ENCODE measurements at places on chromosomes 4 and X.

DNA sequence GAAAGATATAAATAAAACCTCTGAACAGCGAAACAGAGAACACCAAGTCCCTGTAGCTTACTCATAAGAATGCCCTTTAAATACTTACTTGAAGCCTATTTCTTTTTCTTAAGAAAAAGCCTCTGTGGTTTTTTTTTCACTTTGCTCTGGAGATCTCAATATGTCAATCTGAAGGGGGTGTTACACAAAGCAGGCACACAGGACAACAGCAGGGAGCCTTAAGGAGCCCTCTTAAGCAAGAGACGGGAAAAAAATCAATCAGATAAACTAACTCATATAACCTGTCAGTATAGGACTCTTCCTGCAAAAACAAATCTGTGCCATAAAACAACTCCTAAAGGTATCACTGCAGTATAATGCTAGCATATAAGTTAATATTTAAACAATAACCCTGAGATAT, 611.1 kb upstream of the ATOH1 start:
- DNase-seq: no peak

- no peak for DNase-seq
Observed at GRCh38 chr4:588351-588849, 12.3 kb upstream of the TMEM271 start.

DNA sequence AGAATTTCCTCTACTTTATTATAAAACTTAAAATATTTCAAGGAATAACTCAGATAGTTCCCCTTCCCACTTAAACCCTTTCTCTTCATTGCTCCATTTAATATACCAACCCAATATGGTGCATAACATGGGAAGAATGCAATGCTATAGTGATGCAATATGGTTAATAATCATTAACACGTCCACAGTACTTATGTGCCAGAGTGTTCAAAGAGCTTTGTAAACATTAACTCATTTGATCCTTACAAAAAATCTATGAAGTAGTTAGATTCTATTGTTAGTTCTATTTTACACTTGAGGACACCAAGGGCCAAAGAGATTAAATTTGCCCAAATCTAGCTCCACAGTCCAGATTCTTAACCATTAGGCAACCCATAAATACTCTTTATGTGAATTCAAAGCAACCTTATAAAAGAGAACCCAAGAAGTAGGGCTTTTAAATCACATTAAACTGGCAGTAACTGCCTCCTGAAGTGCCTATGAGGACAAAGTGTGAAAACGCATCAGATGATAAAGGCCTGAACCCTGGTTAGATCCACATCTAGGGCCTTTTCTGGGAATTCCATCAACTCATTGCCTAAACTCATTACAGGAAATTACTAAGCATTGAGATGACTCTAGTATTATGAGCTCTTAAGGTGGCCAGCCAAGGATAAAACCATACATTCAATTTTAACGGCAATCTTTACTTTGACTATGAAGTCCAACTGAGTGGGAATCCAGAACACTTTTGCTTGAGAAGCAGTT, 94.3 kb downstream of the AREG start:
- DNase-seq: no peak

GRCh38 chrX:19375546-19375945, 31.8 kb downstream of the PDHA1 start:
- DNase-seq: no peak

DNA sequence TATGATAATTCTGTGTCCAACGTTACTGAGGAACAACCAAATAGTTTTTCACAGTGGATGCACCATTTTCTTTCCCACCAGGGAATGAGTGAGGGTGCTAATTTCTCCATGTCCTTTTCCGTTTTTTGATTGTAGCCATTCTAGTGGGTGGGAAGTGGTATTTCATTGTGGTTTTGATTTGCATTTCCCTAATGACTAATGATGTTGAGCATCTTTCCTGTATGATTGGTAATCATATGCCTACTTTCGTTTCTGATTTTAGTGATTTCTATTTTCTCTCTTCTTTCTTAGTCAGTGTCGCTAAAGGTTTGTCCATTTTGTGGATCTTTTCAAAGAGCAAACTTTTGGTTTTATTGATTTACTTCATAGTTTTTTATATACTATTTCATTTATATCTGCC, 32.1 kb upstream of the TEX13D start:
- DNase-seq: no peak

GRCh38 chr4:41287852-41288251, 31.1 kb downstream of the UCHL1 start:
- no peak for DNase-seq

DNA sequence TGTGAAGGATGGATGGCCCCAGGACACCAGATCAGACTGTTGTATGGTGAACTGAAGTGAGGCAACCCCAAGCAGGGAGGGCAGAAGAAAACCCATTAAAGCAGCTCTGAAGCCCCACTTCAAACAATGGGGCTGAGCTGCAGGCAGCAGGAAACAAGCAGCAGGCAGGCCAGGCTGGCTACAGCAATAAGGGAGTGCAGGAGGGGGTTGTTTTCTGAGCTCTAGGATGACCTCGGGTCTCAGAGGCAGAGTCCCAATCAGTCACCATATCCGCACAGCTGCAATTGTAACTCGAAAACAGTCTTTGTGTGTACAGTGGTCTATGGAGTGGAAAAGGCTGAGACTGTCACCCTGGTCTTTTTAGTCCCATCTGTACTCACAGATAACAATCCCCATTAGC, 90.4 kb downstream of the COL4A6 start:
- DNase-seq: no peak

GRCh38 chr4:25451676-25452075, 74.6 kb downstream of the ANAPC4 start:
- DNase-seq: no peak

DNA sequence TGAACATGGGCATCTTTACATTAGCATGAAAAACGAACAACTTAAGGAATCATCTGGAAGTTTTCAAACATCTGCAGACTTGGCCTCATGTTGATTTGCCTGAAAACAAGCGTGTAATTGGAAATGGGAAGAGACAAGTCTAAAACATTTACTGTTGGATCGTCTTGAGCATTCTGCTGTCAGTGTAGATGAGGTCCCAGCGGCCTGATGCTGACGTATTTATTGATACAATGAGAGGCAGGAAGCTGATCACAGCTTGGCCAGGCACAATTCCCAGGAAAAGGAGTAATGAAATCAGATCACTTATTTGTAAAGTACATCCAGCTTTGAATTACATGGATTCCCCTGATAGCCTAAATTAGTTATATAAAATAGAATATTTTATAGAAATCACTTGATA, 210.6 kb downstream of the CLCN4 start:
- DNase-seq: no peak

Data from NCI-H2029 treated with DMSO at 0.1 percent for 48 hours (cell line).